ENCODE measurements at places on chromosomes 13 and 19.

- no peak for DNase-seq
Measured at GRCh38 chr19:5587071-5587455, 19.3 kb upstream of the TINCR start.

GRCh38 chr13:21938168-21938567, 267.3 kb downstream of the FGF9 start:
- DNase-seq, result no peak

- DNase-seq, result no peak
Measured at GRCh38 chr19:38081547-38082255, 142.3 kb downstream of the DPF1 start.

- peak; percentile 97 for DNase-seq
Measured at GRCh38 chr19:1905110-1905862, at the start of the genes ADAT3 and SCAMP4. Gene ADAT3, plus strand, starts transcription at chr19:1905399. Its CDS starts 6,649 bp downstream, at chr19:1912048. Gene SCAMP4, plus strand, starts transcription at chr19:1905399. Its CDS starts 9,621 bp downstream, at chr19:1915020.

- DNase-seq, result no peak
Measured at GRCh38 chr19:8686549-8686948, 12.0 kb downstream of the ACTL9 start.

DNA sequence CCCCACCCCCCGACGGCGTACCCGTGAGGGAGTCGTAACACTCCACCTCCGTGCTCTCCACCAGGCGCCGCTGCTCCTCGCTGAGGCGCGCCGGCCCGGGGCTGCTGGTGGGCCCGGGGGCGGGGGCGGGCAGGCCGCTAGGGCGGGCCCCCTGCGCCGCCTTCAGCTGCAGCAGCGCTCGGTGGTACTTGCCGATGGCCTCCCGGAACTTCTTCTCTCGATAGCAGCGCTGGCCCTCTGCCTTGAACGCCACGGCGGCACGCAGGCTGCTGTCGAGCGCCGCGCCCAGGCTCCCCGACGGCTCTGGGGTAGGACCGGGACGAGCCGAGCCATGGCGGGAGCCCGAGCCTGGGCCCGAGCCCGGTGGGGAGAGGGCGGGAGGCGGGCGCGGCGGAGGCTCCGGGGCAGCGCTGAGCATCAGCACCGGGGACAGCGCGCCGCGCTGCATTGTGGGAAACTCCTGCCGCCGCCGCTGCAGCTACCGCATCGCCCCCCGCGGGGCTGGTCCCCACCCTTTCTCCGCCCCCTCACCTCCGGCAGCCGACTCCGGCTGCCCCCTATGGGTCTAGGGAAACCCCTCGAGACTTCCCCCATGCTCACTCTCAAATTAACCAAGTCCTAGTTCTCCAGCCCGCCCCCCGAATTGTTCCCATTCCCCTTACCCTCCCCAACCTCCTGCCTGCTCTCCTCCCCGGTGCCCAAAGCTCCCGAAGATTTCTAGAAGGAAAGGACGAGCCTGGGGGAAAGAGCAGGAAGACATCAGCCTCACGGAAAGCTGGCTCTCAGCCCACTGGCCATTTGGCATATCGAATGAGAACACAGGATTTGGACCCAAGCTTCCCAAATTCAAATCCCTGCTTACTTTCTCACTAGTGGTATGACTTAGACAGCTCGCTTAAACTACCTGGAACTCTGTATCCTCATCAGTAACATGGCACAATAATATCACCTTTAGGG, at the start of gene TTC9B:
TTC9B (minus strand) TSS at position 451 of the 957 bp plus-strand sequence; CDS start at position 448, 3 bp downstream.
- peak; percentile 24 for DNase-seq

GRCh38 chr13:42553098-42554046, 20.6 kb upstream of the TNFSF11 start:
- no peak for DNase-seq

- DNase-seq, result peak; percentile 17
Measured at GRCh38 chr19:11797491-11797890, 832 bp upstream of the ZNF491 start.

GRCh38 chr19:2413629-2414028, 13.8 kb downstream of the TIMM13 start:
- no peak for DNase-seq

DNA sequence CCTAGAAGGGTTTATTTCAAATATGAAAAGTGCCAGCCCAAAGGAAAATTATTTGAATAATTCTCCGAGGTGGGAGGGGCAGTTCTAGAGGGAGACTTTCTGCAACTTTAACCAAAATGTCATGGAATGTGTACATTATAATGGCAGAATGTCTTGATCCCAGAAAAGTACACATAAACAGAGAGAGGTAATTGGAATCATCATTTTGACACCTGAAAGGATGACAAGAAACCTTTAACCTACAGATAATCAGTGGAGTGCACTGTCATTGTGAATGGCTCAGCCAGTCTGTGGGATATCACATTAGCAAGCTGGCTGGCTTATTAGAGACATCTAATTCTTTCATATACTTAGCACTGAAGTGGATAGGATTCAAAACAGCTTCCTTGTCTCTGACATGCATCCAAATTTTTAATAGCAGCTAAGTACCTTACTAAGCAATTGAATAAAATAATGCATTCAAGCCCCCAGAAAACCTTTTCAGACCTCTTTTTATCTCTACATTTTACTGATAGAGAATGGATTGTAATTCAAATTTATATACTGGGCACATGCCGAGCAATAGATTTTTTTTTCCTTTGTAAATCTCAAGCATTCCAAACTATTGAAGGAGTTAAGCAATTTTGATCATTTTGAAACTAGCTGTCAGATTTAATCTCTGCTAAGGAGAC, 468.6 kb downstream of the COG6 start:
- no peak for DNase-seq

GRCh38 chr13:31952641-31953380, 78.8 kb upstream of the FRY start:
- DNase-seq, result no peak

- no peak for DNase-seq
Measured at GRCh38 chr13:43139211-43139610, 115.8 kb downstream of the DNAJC15 start.

- DNase-seq, result no peak
Measured at GRCh38 chr19:19279853-19280252, 6.8 kb upstream of the TM6SF2 start.

- no peak for DNase-seq
Measured at GRCh38 chr13:110276553-110276950, 30.4 kb downstream of the COL4A1 start.

DNA sequence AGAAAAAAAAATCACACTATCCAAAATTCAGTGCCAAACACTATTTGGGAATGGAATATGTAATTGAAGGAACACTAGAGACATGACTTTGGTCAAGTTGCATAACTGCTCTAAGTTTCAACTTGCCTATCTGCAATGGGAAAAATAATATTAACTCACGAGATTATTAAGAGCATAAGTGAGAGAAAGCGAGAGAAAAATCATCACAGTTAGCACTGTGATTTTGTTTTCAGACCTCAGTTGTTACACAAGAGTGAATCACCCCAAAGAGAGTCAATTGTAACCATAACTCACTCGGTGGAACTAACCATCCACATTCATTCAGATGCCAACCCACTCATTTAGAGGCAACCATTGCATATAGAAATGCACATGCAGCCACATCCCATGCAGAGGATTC, 147.1 kb downstream of the NHLRC3 start:
- DNase-seq, result no peak

GRCh38 chr19:19650331-19650730, 6.9 kb upstream of the GMIP start:
- no peak for DNase-seq

DNA sequence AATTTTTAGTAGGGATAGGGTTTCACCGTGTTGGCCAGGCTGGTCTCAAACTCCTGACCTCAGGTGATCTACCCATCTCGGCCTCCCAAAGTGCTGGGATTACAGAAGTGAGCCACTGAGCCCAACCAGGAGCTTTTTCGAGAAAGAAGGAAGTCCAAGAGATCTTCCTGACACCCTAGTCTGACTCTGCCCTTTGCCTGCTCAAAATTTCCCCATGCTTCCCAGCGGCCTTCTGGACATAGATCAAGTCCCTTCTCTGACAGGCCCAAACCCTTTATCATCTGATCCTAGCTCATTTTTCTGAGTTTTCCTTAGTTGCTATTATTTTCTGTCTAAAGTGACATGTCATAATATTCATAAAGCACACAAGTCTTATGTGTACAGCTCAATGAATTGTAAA, 1.5 kb upstream of the BAX start:
- no peak for DNase-seq

- no peak for DNase-seq
Measured at GRCh38 chr13:45258334-45258675, 57.5 kb upstream of the KCTD4 start.

DNA sequence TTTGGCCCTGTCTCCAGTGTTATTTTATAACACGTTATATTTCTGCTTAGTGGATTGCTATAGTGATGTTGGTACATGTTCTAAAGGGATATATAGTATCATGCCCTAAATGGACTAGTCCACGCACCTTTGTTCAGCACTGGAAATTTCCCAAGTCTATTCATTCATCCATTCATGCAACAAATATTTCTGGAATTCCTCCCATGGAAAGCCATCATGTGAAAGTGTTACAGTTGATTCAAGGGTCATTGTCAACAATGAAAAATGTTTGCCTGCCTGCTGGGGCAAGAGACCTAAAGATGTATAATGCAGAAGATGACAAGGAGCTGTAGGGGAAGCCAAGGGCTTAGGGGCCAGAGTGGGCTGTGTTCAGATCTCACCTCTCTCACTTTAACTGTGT, 10.8 kb upstream of the HSPH1 start:
- peak; percentile 95 for DNase-seq

GRCh38 chr13:56864451-56864850, 276.3 kb upstream of the PRR20A start:
- no peak for DNase-seq

DNA sequence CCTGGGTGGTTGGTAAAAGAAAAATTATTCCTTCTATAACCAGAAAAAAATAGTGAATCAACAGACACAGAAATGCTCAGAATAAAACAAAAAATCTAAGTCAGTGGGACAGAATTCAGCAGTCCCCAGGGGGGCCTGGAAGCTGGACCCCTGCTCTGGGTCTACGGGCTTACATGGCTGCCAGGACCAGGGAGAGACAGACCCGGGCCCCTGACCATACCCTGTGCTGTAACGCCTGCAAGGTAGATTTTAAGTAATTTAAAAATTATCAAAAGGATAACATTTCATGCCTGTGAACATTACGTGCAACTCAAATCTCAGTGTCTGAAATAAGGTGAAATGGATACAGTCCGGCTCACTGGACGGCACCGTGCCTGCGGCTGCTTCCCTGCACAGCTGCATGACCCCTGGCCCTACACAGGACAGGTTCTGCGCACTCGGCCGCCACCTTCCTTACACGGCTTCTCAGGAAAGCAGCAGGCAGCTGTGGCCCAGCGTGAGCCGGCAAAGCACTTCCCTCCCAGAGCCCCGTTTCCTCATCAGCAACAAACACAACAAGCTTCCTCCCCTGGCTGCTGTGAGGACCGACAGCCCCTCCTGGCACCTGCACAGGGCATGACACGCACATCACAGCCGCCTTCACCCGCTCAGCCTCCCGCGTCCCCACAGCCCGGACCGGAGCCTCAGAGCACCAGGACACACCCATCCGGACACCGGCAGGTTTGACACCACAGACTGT, 22.2 kb downstream of the RASA3 start:
- no peak for DNase-seq

DNA sequence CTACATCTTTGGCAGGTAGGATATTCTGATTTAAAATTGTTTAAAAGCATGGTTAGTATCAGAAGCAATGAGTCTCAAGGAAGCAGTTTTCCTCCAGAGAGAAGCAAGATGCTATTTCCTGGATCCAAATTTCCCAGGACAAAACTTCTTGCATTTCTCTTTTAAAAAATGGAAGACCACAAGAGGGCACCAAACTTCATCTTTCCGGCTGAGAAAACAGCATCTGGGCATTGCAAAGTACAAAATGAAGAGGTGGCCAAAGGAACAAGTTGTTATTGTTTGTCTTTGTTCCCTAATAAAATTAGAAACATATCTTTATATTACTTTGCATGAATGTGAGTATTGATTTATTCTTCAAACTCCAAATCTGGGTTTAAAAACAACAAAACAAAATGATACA, 60.0 kb upstream of the LRCH1 start:
- DNase-seq, result peak; percentile 49

- no peak for DNase-seq
Measured at GRCh38 chr13:26515721-26516120, 41.8 kb upstream of the WASF3 start.

DNA sequence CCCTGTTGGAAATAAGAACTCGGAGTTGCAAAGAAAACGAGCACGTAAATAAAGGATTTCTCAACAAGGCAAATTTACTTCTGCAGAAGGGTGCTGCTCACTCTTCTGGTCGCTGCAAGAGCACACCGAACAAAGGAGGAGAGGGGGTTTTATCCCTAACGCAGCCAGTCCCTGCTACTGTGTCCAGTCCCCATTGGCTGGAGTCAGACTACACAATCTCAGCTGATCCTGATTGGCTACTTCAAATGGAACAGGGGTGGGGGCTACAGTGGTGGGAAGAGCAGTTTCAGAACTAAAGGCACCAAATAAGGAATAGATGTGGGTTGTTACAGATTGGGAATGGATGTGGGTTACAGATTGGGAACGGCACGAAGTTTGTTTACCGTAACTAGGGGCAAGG, 63.9 kb upstream of the MCF2L start:
- DNase-seq, result no peak

DNA sequence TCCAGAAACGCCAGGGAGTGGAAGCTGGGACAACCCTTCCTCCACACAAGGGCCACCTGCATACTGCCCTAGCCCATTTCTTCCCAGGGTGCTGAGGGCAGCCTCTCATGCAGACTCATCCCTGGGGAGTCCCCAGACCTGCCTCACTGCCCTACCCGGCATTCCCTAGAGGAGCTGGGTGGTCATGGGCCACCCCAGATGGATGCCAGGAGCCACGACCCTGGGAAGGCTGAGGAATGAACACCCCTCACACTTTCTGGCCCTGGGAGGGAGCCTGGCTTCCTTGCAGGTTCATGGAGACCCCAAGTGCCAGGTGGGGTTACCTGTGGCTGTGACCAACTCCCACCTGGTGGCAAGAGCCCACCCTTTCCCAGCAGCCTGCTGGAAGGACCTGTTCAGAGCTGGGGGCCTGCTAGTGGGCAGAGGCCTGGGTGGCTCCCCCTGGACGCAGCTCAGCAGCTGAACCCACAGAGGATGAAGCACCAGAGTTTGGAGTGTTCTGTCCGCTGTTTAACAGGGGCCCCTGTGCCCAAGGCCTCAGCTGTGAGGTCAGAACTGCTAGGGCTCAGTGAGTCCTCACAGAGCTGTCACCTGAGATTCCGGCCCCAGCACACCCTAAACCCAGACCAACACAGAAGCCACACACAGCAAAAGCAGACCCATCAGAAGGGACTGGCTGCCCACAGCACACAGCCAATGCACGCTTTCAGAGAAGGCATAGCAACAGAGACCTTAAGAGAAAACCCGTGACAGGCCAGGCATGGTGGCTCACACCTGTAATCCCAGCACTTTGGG, 6.6 kb downstream of the ACP4 start:
- DNase-seq, result no peak
